ENCODE measurements at places on chromosomes 6 and 20.

DNA sequence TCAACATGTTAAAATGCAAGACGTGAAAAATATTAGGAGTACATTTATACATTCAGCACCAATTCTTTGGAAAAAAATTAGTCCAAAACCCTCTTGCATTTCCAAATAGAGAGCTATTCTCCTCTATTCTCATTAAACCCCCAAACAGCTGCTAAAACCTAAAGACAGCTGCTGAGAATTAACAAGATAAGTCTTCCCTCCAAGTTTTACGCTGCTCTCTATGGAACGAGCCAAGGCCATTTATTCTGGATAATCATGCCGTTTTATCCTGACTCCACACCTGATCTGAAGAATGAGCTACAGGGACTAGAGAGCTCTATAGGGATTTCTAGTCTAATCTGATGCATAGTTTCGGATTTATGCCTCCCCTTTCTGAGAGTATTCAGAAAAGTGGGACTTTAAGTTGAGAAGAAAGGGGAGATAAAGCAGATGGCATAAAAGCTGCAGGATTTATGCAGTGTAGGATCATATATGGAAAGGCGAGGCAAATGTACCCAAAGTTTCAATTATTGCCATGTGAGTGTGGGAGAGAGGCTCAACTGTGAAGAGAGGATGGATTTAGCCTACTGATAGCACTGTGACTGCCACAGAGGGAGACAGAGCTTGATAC, 64.7 kb upstream of the HS3ST5 start:
- DNase-seq = no peak

GRCh38 chr6:122833021-122833491, 44.0 kb downstream of the SMPDL3A start:
- no peak for DNase-seq

- peak; percentile 71 for DNase-seq
Observed at GRCh38 chr20:52847029-52847660, 125.0 kb upstream of the TSHZ2 start.

DNA sequence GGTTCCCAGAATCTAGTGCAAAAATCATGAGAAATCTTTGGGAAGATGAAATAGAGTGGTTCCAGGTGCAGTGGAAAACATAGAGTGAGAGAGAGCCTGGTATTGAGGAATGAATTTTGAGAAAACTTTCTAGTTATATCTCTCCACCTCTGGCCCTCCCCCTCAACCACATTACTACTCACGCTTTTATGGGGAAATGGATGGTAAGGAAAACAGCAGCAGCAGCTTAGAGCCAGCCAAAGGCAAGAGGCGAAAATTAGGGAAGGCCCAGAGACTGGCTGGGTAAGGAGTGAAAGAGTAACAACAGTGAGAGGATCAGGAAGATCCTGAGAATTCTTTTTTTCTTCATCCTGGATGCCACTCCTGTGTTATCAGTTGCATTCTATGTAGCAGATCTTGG, 187.9 kb upstream of the ECI2 start:
- DNase-seq = no peak

DNA sequence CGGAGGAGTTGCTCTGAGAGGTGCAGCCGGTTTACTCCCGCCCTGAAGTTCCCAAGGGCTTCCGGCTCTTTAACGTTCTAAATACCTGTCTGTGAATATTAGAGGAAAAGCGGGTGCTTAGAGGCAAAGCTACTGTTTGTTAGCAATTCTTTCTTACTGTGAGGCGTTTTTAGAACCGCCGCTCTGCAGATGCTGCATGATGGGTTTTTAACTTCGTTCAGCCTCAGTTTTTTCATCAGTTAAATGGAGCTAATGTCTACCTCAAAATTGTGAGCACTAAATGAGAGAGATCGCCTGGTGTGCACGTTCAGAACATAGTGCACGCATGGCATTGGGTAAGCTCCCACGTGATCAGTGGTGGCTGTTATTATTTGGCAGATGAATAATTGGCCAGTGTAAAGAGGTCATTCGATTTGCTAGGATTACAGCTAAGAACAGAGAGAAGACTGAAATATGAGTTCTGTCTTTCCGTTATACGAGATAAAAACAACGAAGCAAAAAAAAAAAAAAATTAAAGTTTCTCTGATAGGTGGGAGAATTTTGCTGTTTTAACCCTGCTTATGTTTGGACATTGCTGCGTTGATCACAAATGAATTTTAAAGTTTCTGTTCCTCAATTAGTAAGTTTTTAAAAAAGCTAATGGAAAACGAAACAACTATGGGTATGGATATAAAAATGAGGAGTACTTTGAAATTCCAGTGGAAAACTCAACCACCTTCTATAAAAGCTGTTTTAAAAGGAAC, 660 bp upstream of the TFB1M start:
- peak; percentile 76 for DNase-seq

DNA sequence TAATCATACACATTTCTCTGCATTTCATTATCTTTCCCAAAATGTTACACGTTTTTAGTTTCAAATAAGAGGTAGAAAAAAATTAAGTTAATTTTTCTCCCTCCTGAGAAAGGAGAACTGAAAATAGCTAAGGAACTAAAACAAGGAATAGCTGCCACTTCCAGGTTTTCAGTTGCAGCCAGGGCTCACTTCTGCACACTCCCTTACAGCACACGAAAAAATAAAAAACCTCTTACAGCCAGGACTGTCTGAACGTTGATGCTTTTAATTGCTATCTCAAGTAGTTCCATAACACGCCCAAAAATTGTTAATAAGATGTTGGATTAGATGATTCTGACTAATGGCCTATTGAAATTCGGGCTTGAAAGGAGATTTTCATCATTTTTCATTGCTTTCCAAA, 153.7 kb upstream of the THBS2 start:
- no peak for DNase-seq

DNA sequence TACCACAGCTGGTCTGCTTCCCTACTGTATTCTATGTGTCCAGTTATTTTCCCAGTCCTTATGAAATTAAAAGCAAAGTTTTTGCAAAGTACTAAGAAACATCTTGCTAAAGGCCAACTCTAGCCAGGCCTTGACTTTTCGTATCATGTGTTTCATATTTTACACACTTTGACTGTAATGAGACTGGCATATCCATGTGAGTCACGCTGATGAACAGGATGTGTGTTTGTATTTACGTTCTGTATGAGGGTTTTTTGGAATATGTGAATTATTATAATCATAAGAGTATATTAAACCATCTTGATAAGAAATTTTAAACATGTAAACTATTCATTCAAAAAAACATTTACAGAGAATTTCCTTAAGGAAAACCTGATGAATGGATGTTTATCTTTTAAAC, 59.7 kb downstream of the EYA4 start:
- no peak for DNase-seq

- DNase-seq = no peak
Observed at GRCh38 chr6:70299456-70299855, 3.4 kb downstream of the COL9A1 start.

GRCh38 chr6:28607990-28608389, 82.3 kb downstream of the GPX5 start:
- no peak for DNase-seq

DNA sequence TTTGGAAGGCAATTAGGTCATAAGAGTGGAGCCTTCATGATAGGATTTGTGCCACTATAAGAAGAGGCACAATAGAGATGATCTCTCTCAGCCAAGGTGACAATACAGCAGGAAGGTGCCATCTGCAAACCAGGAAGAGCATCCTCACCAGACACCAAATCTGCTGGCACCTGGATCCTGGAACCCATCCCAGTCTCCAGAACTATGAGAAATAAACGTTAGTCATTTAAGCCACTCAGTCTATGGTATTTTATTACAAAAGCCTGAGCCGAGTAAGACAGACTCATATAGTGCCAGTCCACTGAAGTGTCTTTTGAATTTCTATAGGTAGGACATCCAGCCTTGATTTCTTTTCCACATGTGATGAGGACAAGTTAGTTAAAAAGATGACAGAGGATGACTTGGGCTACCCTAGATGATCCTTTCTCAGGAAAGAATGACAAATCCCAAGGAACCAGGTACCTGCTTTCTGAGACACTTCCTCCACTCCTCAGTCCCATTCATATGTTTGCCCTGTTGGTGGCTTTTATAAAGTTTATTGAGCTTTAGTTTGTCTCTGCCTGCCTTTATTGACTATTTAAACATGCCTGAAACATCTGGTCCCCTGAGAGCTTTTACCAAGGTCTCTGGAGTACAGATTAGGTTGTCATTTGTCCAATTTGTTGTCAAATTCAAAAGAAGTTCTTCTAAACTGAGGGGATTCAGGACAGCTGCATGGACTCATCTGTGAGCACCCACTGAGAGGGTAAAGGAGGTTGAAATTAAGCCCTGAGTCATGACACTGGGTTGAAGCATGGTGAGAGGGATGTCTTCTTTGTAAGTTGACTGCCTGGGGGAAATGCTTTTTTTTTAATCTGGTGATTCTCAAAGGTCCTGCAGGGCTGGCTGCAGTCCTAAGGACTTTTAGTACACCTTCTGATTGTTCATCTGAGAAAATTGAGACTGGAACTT, 165.0 kb upstream of the PLCB4 start:
- no peak for DNase-seq

GRCh38 chr6:13641315-13641714, 26.2 kb downstream of the NOL7 start:
- DNase-seq = no peak

DNA sequence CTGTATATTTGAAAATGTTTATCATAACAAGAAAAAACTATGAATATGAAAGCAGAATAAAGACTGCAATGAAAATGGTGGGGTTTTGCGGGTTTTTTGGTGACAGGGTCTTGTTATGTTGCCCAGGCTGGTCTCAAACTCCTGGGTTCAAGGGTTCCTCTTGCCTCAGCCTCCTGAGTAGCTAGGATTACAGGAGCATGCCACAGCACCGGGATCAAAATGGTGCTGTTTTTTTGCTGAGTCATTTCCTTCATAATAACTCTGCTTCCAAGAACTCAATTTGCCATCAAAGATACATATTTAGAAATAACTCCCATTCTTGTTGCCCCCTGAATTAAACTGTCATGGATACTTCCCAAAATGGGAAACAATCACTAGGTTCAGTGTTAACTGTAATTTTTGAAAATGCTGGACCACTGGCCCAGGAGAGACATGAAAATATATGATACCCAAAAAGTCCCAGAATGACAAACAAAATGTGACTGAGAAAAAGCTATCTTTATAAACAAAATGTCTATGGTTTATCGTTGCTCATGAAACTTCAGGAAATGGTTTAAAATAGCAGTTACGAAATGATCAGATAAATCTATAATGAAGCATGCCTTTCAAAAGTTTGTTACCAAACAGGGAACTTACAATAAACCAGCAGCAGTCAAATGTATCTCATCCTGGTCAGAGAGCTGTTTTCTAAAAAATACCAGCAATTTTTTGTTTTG, 32.2 kb downstream of the ILRUN start:
- DNase-seq = no peak

- DNase-seq = no peak
Observed at GRCh38 chr6:137819740-137820139, 47.3 kb upstream of the TNFAIP3 start.

GRCh38 chr6:33420491-33421343, 852 bp downstream of the SYNGAP1 start:
- DNase-seq = no peak

DNA sequence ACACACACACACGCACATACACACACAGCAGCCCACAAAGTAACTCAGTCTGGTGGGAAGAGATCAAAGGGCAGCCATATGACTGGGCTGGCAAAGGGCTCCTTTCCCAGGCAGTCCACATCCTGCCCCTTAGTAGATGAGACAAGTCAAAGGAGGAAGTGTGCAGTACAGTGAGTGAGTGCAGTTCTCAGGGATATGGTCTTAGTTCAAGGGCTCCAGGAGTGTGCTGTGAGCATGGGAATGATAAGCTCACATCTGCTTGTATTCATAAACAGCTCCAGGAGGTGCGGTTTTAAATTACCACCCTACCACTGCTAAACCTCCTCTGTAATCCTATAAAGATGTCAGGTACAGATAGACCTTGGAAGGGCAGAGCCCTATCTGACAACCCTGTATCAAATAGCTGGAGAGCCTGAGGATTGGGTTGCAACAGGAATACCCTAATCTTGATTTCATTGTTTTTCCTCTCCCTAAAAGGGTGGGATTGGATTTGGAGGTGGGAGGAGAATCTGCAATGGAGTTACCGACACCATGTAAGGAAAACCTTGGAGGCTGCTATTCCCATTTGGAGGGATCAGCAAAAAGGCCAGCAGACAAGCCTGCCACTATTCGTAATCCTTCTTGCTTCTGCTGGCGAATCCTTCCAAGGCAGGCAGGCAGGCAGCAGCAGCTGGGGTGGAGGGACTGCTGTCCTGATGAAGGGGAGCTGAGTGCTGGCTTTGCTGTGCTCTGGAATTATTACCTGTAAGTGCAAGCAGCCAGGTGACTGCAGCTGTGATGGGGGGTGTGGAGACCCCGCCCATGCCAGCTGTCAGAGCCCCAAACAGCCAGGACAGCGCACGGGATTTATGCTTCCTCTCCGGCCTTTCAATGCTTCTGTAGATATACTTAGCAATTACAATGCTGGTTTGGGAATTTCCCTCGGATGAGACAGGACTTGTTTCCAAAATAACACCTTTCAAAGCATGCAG, 342.7 kb downstream of the PRL start:
- peak; percentile 88 for DNase-seq

DNA sequence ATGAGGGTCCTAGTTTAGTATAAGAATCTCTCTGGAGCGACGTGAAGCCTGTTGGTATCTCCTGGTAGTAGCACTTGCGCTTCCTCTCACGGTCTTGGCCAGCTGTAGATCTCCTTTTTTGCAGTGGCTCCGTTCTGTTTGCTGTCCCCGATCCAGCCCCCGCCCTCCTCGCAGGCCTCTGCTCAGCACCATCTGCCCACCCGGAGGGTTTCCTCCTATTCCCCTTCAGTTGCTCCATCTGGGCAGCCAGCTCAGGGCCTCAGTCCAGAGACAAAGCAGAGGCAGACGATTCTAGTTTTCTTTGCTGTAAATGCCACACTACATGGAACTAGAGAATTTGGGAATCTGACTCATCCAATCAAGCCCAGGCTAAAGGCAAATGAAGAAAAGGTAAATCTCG, 126.6 kb downstream of the TIAM2 start:
- no peak for DNase-seq

DNA sequence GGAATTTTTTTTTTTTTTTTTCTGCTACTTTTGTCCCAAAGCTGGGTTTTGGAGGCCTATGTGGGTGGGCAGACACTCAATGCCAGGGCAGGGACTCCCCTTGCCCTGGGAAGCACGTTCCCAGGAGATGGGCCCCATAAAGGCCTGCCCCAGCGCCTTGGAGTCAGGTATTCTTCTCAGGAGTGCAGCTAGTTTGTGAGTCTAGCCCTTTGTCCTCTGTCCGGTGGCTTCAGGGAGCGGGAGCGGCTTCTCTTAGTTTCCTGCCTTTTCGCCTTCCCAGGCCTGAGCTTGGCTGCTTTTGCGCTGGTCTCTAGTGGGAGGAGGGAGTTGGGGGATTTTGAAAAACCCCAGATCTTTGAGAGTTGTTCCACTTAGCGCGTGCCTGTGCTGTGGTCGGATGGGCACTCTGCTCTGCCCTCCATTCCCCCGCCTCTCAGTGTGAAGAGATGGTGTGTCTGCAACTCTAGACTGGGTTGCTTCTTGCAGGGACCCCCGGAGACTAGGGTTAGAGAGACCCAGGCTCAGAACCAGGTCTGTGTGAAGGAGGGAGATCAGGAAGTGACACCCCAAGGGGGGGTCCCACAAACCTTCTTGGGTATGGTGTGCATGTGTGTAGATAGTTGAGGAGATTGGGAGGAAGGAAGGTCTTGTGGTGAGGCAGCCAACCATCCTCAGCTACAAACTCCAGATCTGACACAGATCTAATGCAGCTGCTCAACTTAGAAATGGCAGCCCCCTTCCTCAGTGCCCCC, 1.3 kb downstream of the PLCG1 start:
- no peak for DNase-seq
